ENCODE measurements at places on chromosomes 4 and X.

DNA sequence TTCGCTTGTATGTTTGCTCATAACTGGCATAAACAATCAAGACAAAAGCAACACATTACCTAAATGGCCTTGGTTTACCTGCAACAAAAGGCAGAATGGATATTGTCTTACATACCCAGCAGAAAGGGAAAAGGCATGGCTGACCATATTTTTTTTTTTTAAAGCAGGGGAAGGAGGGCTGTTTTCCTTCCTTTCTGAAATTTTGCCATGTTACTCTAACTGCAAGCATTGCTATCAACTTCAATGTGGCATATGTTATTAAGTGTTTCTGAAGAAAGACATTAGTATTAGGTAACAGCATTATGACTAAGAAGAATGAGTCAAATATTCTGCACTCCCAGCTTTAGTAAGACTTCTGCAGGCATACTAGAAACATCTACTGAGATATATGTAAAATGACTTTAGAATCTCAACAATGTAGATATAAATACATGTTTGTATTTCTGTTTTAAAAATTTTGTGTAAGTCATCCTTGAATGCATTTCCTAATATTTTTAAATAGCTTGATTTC, 512.6 kb upstream of the FAM241A start:
- no peak for DNase-seq

GRCh38 chrX:78708262-78708661, 39.3 kb upstream of the LPAR4 start:
- no peak for DNase-seq

- no peak for DNase-seq
Measured at GRCh38 chr4:170325599-170325998, 235.8 kb upstream of the AADAT start.

GRCh38 chr4:2396781-2397368, 21.6 kb downstream of the ZFYVE28 start:
- no peak for DNase-seq

- DNase-seq: no peak
Measured at GRCh38 chrX:22121161-22121560, 89.0 kb downstream of the PHEX start.

GRCh38 chr4:101019941-101020401, 327.4 kb downstream of the PPP3CA start:
- peak; percentile 63 for DNase-seq

DNA sequence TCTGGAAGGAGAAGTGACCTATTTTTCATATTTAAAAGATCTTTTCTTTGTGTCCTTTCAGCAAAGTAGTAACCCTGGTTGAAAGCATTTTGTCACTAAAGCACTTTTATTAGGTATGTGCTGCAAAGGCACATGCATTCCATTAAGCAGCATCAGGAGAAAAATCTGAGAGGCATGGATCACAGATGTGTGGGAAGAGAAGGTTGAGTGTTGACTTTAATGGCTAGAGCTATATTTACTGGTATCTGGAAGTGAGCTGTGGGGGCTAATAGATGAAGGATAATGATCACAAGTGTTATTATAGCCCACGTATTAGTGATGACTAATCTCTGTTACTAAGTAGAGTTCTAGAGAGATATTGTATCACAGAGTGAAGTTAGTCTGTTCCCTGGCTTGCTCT, 1520.7 kb downstream of the ARAP2 start:
- DNase-seq: no peak

- DNase-seq: no peak
Measured at GRCh38 chrX:13283512-13283911, 36.3 kb downstream of the ATXN3L start.

DNA sequence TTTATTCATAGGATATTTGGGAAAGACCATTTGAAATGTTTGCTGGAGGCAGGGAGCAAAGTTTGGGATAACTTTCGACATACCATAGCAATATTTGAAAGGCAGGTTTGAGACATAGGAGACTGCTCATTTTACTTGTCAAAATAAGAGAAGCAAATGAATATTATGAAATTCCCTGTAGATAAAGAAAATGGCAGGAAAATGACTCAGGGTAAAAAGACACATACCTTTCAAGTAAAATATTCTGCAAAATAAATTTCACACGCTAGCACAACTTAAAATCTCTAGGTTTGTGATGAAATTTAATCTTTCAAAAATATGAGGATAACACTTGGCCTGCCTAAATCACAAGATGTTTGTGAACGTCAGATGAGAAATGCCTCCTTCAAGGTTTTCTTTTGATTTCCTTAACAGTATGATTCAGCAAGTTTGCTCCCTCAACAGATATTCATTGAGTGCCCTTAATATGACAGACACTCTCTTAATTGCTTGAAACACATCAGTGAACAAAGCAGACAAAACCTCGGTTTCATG, 6.6 kb downstream of the TMEM156 start:
- DNase-seq: no peak

DNA sequence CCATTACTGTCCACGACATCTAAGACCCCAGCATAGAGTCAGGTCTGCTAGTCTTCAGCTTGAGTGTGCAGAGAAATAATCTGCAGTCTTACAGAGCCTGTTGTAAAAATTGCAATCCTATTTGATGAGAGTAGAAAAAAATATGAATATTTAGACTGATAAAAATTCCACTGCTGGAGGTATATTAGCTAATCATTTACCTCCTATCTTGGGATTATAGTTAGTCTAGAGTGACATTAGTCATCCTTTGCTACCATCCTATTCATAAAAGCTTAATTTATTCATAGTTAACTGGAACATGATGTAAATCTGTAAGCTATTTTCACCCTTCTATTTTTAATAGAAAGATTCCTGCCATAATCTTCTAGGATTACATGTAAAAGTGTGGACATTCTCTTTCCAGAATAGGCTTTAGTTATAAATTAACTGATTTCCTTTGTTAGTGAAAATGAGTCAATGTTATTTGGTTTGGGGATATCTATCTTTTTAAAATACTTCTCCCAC, 26.7 kb downstream of the C4orf54 start:
- no peak for DNase-seq

DNA sequence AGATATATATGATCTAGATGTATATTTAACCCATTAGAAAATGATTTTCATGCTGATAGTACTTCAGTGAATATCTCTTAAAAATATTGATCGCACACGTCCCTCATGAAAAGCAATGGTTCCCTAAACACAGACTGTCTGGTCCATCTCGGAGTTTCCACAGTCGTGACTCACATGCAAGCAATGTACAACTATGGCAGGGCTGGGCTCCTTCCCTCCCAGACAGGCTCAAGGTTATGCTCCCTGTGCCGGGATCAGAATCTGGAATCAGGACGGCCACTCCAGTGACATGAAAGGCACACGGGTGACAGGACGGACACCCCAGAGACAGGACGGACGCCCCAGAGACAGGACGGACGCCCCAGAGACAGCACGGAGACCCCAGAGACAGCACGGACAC, 40.2 kb upstream of the PPP2R3B start:
- DNase-seq: no peak

DNA sequence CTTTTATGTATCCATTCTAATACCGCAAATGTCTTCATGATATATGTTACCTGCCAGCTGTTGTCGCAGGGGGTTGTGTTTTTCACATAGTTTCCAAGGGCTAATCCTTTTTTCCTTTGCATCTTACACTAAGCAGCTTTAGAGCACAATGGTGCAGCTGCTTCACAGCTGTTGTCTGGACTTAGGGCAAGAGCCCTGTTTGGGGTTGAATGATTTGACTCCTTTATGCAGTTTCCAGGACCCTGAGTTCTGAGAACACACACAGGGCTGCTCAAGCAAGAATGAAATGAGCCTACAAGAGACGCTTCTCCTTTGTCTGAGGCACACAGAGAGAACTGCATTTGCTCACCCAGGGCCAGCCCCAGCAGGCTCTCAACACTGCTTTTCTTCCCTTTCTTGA, 20.2 kb downstream of the CCNG2 start:
- no peak for DNase-seq

GRCh38 chr4:111718763-111719559, 426.3 kb upstream of the FAM241A start:
- DNase-seq: no peak

- DNase-seq: peak; percentile 54
Measured at GRCh38 chrX:13000301-13000811, 25.4 kb downstream of the TMSB4X start.

DNA sequence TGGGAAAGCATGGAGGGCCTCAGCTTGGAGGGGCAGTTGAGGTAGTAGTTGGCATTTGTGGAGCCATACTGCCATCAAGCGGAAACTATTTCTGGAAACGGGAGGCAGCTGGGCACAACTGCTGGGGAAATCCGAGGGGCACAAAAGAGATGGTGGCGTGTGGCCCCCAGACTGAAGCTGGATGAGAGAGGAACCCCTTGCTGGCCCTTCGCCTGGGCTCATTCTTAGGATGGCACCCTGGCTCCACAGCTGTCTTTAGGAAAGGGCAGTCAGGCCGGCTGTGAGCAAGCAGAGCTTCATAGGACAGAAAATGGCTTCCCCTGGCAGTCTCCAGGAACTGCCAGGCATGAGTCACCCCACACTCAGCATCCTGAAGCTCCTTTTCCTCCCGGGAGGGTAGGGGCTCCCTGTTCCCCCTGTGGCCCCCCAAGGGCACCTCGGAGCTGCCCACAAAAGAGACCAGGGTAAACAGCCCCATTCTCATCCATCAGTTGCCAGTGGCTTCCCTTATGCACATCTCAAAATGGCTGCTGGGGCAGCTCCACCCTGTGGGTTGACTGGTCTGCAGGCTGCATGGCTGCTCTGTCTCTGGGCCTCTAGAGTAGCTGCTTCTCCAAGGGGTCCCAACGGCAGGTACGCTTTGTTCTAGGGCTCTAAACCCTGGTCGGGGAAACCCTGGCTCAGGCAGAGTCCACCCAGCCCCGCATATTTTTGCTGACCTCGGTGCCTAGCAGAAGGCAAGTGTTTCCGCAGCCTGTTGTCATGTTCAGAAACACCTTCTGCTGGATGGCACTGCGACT, 64.7 kb downstream of the NBDY start:
- peak; percentile 1 for DNase-seq

DNA sequence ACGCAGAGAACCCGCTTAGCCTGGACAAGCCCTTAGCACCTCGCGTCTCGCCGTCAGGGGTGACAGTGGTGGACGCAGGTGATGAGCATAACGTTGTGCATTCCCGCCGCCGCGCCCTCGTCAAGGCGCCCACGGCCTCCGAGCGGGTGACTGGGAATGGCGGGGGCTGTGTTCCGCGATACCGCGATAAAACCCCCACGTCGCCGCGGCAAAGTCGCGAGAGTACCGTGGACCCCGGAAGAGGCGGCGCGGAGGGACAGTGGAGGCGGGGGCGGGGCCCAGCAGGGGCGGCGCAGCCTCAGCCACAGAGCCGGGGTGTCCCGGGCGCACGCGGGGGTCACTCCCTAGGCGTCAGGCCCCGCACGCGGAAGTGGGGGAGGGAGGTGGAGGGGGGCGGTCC, 53.8 kb downstream of the ZFYVE28 start:
- peak; percentile 80 for DNase-seq

GRCh38 chrX:77442728-77443127, 4.5 kb upstream of the FGF16 start:
- no peak for DNase-seq

- DNase-seq: no peak
Measured at GRCh38 chrX:29470030-29470429, 745.3 kb upstream of the MAGEB2 start.

GRCh38 chr4:36324808-36325207, 43.4 kb downstream of the DTHD1 start:
- DNase-seq: no peak

- no peak for DNase-seq
Measured at GRCh38 chr4:185550933-185551332, 15.6 kb upstream of the PDLIM3 start.

GRCh38 chr4:185237175-185237574, 27.8 kb downstream of the SNX25 start:
- DNase-seq: no peak

DNA sequence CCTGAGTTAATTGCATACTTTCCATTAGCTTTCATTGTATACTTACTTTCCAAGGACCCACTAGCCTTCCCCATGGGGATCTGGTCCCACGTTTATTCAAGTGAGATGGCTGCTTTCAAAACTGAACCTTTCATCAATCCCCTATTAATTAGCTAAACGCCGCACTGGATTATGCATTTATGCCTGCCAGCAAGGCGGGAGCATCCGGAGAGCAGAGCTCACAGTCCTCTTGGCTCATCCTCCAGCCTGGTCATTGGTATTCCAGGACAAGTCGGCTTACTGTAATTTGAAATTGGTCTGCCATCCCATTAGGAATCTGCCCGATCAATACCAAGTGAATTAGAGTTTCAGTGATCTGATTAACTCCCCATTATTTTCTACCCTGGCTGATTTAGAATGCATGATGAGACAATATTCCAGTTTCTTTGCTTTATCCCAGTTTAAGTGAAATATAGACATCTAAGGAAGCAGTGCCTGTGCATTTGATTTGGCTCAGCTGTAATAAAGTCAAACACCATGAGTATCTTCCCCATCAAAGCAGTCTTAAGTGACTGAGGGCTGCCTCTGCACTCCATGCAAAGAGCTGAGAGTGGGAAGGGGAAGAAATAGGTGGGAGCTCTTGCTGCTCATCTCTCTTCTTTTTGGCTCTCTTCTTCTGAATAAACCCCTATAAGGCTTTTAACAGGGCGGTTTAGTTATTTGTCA, 411.4 kb downstream of the GPAT3 start:
- DNase-seq: no peak

DNA sequence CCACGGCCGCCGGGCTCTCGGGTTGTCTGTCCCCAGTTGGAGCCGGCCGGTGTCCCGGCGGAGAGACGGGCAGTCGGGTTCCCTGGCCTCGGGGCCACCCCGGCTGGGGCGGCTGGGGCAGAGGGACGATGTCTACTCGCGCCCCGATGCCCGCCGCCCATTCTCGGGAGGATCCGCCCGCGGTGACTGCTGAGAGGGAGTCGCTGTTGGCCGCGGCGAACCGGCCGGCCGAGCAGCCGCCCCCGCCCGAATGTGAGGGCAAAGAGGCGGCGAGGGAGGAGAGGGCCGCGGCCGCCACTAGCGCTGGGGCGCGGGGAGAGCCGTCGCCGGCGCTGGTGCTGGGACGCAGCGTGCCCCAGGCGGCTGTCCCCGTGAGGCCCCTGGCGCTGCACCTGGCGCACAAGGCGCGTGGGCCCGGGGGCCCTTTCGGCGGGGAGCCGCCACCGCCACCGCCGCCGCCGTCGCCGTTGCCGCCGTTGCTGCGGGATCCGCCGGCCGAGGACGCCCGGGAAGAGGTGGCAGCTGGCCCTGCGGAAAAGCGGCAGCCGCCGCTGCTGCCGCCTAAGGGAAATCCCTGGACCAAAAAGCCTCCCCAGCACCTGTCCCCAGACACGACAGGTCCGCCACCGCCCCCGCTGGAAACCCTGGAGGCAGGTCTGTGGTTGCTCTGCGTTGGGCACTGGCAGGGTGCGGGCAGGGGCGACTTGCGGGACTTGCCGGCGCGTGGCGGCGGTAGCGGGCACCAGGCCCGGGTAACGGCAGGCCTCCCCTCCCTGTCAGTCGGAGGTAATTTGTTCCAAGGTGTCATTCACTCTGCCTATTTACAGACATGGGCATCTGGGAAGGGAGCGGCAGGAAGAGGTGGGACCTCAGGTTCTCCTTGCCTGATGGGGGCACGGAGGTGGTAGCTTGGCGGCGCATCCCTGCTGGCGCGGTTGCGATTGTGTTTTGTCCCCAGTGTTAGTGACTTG, 739 bp downstream of the LARP1B start:
- DNase-seq: peak; percentile 67

GRCh38 chr4:12697970-12698369, 786.2 kb downstream of the RAB28 start:
- no peak for DNase-seq
